ENCODE measurements at places on chromosomes 12 and 14. TPM values are rescaled to one million over a fixed set of nuclear protein-coding genes. Genes with fewer than 3 reads are reported as not detected.

PRR4 gene
- 3.2 TPM for polyA plus RNA-seq

- DNase-seq = no peak
Measured at GRCh38 chr14:94385553-94386057, 2.8 kb downstream of the SERPINA1 start.

C14orf132 gene
- polyA plus RNA-seq = 6.0 TPM

DNA sequence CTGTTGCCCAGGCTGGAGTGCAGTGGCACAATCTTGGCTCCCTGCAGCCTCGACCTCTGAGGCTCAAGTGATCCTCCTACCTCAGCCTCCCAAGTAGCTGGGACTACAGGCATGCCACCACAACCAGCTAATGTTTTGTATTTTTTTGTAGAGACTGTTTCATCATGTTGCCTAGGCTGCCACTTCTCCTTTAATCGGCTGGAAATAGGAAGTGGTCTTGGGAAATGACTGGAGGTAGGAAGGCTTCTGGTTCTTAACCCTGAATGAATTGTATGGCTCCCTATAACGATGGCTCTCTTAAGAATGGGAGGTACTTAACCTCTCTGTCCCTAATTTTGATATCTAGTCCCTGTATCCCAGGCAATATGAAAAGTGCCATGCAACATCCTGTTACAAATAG lies 113.9 kb upstream of the USP15 start:
- no peak for DNase-seq

DNA sequence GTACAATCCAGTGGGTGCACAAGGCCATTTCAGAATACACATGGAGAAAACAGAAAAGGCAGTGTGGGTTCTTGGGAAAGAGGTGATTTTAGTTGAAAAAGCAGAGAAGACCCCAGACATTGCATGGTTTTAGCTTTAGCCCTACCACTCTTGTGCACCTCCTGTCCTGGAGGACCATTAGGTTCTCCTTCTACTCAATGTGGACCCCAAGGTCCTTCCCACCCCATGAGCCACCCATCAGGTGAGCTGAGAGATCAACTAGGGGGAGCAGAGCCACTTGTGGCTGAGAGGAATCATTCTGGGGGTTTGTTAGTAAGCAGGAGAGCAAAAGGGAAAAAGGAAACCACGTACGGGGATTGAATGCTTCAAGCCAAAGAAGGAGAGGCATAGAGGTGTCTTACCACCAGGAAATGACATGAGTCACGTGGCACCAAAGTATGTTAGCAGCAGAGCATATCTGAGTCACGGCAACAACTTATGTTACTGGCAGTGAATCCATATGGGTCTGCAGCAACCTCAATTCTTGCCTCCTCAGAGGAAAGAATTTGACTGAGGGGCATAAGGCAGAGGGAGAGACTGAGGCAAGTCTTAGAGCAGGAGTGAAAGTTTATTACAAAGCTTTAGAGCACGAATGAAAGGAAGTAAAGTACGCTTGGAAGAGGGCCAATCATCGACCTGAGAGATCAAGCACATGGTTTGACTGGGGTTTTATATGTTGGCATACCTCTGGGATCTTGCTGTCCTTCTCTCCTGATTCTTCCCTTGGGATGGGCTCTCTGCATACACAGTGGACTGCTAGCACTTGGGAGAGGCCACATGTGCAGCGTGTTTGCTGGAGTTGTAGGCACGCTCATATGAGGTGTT lies 73.9 kb downstream of the HSD17B6 start:
- no peak for DNase-seq
